ENCODE measurements at places on chromosomes 7 and 10.

DNA sequence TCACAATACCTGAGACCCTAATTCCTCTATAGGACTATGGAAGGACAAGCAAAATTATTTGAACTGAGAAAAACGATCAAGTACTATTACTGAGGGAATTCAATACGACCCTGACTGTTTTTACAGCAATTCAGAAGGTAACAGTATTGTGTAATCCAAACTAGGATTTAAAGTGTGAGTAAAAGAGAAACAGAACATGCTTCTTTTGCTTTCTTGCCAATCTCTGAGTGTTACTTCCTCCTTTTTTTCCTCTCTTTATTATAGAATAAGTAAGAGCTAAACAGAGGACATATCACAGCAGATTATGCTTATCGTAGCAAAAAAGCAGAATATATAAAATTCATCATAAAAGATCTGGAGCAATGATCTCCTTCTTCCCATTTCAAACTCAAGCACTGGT is 292.1 kb downstream of the THSD7A start:
- no peak for DNase-seq

DNA sequence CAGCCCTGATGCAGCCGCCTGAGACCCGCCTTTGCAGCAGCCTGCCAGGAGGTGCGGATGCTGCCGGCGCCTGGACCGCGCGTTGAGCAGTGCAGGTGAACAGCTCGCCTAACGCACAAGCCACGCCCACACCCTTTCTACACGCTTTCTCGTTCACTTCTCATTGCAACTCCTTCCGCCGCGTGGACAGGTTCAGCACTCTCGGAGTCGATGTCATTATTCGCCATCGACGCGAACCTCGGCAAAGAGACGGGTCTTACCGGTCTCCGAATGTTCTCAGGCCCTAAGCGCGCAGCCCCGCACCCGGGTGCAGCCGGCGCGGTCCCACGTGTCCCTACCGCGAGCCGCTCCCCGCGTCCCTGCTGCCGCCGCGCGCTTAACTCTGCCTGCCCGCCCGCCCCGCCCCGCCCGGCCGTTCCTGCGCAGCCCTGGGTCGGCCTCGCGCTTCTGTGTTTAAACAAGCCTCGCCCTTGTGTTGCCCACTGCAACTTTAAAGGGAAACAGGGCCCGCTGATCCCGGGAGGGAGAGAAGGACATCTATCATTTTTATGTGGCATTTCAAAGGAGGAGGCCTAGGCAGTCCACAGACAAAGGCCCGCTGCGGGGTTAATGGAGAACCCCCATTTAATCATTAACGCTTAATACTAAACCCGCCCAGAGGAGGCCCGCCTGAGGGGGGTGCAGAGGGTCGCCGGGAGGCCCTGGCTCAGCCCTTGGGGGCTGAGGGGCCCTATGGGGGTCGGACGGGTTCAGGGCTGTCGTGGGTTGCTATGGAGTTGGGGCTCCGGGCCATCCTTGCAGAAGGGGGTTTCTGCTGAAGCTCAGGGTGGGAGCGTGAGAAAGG is 128.5 kb downstream of the WDR11 start:
- no peak for DNase-seq

GRCh38 chr10:52571018-52571417 is 201.6 kb downstream of the MBL2 start:
- DNase-seq = no peak

DNA sequence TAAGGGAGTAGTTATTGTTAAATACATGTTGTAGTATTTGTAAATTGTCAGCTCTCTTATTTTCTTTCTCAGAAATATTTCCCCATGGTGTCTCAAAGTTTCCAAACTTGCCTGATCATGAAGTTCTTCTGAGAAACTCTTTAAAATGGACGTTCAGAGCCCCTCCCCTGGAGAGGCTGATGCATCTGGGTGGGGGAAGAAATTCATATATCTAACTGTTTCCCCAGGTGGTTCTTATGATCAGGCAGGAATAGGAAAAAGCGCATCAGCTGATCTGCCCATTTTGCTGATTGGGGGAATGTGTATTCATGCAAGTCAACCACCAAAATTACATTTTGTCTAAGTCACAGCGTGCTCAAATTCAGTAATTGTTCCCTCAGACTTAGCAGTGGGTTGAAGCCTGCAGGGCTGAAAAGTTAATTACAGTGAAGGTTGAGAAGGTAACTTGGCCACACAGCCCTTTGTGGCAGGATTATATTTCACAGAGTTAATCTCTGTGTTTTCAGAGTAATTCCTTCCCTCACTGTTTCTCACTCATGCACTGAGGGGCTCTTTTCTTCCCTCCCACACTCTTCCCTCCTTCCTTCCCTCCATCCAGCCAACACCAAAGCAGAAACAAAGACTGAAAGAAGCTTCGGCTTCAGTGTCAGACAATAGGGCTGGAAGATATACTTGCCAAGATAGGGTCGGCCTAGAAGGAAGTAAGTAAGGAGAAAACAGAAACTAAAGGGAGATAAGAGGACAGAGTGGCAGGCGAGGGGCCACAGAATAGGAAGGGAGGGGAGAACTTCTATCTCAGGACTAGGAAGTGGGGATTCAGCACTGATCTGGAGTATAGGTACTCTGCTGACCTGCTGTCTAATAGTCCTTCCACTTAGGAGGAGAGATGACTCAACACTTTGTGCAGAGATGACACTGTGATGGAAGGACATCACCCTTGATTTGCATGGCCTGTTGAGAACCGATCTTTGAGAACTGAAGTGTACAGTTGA is 50.5 kb upstream of the STARD3NL start:
- no peak for DNase-seq
